ENCODE measurements at places on chromosomes 3 and 15. TPM values are rescaled to one million over a fixed set of nuclear protein-coding genes. Genes with fewer than 3 reads are reported as not detected.

Gene LMLN
- 11.7 TPM for total RNA-seq

Gene TLR9
- total RNA-seq: not detected

Gene COL6A6
- total RNA-seq: under 0.01 TPM

Gene GOLGA8O
- total RNA-seq: 0.44 TPM

Gene TMEM212
- total RNA-seq: not detected

Gene DET1
- total RNA-seq: 10.0 TPM

Gene ERICH6
- total RNA-seq: 0.14 TPM

Gene WNT7A
- total RNA-seq: not detected

Gene RLBP1
- total RNA-seq: not detected

Gene AQP9
- total RNA-seq: under 0.01 TPM

Gene CFAP92
- 0.14 TPM for total RNA-seq

Gene CEMIP
- 259 TPM for total RNA-seq

Gene TNIK
- 27.3 TPM for total RNA-seq

Gene GNAT1
- total RNA-seq: not detected

Gene STRA6
- total RNA-seq: 33.3 TPM

Gene ACTC1
- total RNA-seq: under 0.01 TPM

Gene FES
- 8.8 TPM for total RNA-seq

Gene MOBP
- total RNA-seq: not detected

Gene STARD5
- total RNA-seq: 24.3 TPM

Gene CGGBP1
- 58.2 TPM for total RNA-seq

Gene LRTM1
- total RNA-seq: not detected

Gene ARNT2
- total RNA-seq: 8.6 TPM

Gene ADAMTS9
- 18.8 TPM for total RNA-seq

Gene ARPP21
- 0.14 TPM for total RNA-seq
